Jurkat, Clone E6-1 (cell line): ENCODE measurements at places on chromosomes 6 and 20.

GRCh38 chr20:63333241-63333836 is 27.8 kb downstream of the CHRNA4 start:
- no peak for DNase-seq

- no peak for DNase-seq
Observed at GRCh38 chr20:48759631-48760245, 68.1 kb downstream of the PREX1 start.

- no peak for DNase-seq
Observed at GRCh38 chr20:10636326-10636818, 37.4 kb downstream of the JAG1 start.

DNA sequence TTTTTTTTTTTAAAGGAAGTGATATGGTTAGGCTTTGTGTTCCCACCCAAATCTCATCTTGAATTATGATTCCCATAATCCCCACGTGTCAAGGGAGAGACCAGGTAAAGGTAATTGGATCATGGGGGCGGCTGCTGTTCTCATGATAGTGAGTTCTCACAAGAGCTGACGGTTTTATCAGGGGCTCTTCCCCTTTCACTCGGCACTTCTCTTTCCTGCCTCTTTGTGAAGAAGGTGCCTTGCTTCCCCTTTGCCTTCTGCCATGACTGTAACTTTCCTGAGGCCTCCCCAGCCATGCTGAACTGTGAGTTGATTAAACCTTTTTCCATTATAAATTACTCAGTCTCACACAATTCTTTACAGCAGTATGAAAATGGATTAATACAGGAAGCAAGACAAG is 64.3 kb downstream of the ZFP64 start:
- no peak for DNase-seq

- no peak for DNase-seq
Observed at GRCh38 chr6:41943456-41943855, 1.8 kb upstream of the CCND3 start.

DNA sequence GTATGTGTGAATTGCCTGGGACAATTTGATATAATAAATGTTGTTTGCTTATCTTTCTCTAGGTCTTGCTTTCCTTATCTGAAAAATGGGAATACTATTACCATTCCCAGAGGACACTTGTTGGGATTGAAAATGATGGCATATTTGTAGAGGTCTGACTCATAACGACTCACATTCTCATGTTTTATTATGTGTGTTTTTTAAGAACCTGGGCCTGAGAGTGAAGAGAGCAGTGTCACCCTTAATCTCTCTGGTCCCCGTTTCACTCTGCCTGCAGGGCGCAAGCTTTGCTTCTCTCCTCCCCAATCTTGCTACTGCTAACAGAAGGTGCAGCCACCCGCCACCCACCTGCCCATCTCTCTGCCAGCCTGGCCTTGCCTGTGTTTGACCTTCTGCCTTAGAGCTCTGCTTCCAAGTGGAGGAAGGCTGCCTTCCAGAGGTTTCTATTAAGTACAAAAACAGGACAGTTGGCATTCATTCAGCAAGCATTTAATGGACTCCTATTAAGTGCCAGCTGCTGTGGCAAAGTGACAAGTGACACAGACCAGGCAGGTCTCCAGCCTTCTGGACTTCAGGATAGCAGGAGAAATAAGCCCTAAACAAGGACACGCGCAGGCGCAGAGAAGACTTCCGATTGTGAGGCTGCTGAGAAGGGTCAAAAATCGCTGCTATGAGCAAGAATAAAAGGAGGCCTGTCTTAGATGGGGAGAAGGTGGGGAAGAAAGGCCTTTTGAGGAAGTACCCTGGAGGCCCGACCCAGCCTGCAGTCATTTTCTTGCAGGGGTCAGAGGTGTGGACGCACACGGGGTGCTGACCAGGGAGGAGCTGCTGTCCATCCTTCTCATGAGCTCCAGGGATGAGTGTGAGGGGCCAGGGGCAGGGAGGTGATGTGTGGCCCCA is 112.5 kb downstream of the JPH2 start:
- DNase-seq, result no peak

DNA sequence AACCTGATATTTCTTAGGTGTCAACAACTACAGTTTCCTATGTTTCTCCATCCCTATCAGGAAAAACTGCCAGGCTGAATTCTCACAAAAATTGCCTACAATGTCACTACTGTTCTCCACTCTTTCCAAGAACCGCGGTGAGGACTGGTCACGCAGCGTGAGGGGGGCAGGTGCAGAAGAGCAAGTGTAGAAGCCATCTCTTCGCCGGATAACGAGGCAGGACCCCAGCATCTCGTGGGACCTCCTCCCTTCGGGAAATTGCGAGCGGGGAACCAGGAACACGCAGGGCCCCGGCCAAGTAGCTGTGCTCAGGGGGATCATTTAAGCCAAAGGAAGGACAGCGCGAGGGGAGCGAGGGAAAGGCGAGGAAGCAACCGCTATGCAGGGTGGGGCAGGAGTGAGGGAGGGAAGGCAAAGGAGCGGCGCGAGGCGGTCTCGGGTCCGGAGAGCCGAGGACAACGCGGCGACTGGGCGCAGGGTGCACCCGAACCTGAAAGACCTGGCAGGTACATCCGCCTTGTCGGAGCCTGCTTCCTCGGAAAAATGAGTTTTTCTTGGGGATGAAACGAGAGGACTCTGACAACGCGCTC is 559 bp downstream of the APMAP start:
- DNase-seq, result no peak

- no peak for DNase-seq
Observed at GRCh38 chr20:54002741-54003140, 67.7 kb downstream of the BCAS1 start.

- DNase-seq, result no peak
Observed at GRCh38 chr6:117346142-117346930, 79.4 kb downstream of the ROS1 start.

GRCh38 chr20:12911372-12911771 is 97.4 kb upstream of the SPTLC3 start:
- DNase-seq, result no peak

DNA sequence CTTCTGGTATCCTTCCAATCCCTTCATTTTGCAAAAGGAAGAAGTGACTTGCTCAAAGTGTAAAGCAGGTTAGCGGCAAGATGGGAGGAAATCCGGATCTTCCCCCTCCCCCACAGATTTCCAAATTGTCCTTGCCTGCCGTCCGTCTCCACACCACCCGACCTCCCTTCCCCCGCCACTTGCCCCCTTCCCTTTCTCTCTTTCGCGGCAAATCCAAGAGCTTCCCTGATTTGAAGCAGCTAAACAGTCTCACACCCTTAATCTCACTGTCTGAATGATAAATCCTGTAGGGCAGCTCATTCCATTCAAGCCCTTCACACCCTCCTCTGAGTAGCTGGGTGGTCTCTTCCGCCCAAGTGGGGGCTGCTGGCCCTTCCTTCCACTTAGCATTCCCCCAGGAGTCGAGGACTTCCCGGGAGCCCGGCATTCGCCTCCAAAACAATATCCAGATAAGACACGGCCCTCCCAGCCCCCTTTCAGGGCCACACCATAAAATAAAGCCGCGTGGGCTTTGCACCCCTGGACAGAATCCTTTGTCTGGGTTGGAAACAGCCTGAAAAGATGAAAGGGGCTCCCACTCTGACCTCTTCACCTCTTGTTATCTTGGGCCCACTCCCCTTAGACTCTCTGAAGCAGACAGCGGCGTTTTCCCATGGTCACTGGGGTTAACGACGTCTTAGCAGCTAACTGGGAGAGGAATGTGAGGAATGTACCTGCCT is 44.0 kb upstream of the PIM1 start:
- DNase-seq, result no peak

DNA sequence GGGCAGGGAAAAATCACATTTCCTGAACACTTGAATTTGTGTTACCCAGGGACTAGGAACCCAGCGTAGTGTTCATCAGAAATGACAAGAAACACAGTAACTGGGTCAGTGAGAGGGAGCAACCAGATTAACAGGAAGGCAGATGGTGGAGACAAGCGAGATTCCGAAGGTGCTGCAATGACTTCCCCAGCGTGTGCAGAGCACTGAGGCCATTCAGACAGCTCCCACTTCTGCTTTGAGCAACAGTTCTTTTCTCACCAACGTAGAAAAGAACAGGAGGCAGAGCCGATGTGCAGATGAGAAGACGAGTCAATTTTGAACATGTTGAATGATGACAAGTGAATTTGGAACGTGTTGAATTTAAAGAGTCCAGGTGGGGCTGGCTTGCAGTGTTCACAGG is 63.1 kb upstream of the IFNGR1 start:
- DNase-seq, result no peak

GRCh38 chr20:45780159-45780558 is 11.5 kb downstream of the WFDC3 start:
- no peak for DNase-seq

DNA sequence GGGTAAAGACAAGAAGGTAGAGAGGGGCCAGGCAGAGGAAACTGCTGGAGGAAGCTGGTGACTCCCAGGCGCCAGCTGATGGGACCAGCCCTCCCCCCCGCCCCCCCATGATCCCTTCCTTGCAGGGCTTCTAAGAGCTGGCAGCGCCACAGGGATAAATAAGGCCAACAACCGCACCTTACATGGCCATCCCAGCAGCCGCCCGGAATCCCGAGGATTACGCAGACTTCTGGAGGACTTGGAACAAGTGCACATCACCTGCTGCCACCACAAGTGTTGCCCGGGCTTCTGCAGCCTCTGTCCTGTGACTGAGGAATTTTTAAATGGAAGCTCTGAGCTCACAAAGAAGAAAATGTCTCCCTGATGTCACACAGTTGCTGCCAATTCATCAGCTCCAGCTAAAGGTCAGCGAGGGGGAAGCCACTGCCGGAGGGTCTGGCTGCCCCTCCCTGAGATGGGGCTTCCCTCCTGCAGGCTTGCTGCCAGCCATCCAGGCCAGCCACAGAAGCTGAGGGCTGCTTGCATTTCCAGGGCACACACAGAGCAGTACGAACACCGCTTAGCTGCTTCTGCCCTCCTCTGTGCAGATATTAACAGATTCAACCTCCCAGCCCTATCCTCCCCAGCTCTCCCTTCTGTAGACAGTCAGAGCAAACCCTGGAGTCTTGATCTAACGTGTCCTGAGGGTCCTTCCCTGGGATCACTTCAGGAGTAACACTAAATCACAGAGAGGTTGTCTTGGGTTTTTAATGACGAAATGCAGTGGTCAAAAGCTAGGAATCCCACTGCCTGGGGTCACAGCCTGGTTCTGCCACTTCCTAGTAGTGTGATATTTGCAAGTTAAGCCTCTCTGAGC is 38.6 kb upstream of the PIM1 start:
- no peak for DNase-seq

DNA sequence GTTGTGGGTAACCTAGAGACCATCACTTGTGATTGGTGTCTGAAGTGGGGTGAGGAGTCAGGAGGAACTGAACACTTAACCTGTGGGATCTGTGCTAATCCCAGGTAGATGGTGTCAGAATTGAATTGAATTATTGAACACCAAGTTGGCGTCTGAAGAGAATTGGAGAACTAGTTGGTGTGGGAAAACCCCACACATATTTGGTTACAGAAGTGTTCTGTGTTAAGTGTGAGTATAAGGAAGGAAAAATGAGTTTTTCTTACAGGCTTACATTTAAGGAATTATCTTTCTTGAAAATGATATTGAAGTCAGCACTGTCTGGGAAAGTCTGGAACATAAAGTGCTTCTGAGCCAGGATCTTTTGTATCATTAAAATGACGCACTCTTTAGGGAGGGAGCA is 182.9 kb upstream of the ECI2 start:
- no peak for DNase-seq

- no peak for DNase-seq
Observed at GRCh38 chr6:63305277-63305676, 14.5 kb downstream of the LGSN start.

GRCh38 chr6:33815854-33816253 is 12.1 kb upstream of the MLN start:
- peak; percentile 53 for DNase-seq

- no peak for DNase-seq
Observed at GRCh38 chr6:52662031-52662430, 8.9 kb upstream of the TMEM14A start.

GRCh38 chr6:86856937-86857563 is 80.3 kb upstream of the HTR1E start:
- peak; percentile 47 for DNase-seq

DNA sequence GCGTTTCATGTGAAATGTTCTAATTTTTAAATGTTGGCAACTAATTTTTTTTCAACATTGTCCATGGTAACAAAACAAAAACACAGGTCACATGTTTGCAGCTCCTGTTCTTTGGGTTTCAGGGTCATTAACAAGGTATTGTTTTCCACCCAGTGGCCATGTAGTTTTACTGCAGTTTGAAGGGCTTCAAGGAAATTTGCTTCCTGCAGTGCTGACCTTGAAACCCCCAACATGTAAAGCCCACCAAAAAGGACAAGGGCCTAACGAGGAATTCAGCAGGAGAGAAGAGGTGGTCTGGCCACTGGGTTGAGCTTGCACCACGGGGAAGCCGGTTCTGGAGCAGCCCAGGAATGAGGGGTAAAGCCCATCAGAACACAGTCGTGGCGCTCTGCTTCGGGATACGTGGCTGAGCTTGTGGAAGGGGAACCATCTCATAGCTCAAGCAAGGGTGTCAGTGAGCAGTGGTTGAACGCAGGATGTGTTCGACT is 13.9 kb upstream of the KLHL31 start:
- DNase-seq, result peak; percentile 32

DNA sequence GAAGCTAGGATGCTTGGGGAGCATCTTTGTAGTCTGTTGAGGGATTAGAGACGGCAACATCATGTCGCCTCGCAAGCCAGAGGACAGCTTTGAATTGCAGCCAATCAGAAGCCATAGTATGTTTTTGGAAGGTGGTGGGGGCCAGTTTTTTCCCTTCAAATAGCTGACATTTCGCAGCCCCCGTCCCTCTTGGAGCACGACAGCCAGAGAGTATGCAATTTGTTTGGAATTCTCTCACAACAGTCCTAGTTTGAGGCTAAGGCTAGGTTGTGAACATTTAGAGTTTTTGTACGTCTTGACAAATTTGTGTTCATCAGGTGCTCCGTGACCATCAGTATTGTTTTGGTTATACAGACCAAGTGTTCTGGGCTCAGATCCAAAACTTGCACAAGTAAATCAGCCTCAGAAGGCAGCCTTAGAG is 83.3 kb downstream of the PLCB1 start:
- DNase-seq, result no peak

DNA sequence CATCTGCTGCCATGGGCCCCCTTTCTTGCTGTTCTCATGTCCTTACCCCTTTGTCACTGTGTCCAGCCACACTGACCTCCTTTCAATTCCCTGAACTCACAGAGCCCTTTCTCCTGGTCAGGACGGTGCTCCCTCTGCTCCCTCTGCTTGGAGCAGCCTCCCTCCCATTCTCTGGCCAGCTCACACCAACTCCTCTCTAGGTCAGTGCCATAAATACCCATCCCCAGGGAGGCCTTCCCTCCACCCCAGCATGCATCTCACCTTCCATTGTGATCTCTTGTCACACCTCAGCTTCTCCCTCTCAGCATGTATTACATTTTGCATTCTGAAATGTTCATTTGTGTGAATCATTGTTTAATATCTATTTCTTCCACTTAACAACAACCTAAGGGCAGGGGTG is 86.4 kb upstream of the PRND start:
- no peak for DNase-seq

GRCh38 chr6:143775336-143775735 is 67.8 kb upstream of the LTV1 start:
- no peak for DNase-seq

DNA sequence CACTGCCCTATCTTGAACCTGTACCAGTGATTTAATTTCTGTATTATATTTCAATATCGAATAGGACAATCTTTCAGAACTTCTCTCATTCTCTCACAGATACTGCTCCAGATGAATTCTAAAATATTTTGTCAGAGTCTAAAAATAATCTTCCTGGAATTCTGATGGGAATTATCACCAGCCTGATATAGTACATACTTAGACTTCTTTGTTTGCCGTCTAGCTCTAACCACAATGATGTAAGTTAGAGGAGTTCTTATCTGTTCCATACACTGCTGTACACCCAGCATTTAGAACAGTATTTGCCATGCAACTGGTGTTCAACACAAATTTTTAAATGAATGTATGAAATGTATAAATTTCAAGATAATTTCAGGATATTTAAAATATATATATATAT is 1.3 kb upstream of the HUS1B start:
- no peak for DNase-seq
